Hematopoietic multipotent progenitor cell (in vitro differentiated cells): ENCODE measurements at places on chromosomes 5 and 9.

DNA sequence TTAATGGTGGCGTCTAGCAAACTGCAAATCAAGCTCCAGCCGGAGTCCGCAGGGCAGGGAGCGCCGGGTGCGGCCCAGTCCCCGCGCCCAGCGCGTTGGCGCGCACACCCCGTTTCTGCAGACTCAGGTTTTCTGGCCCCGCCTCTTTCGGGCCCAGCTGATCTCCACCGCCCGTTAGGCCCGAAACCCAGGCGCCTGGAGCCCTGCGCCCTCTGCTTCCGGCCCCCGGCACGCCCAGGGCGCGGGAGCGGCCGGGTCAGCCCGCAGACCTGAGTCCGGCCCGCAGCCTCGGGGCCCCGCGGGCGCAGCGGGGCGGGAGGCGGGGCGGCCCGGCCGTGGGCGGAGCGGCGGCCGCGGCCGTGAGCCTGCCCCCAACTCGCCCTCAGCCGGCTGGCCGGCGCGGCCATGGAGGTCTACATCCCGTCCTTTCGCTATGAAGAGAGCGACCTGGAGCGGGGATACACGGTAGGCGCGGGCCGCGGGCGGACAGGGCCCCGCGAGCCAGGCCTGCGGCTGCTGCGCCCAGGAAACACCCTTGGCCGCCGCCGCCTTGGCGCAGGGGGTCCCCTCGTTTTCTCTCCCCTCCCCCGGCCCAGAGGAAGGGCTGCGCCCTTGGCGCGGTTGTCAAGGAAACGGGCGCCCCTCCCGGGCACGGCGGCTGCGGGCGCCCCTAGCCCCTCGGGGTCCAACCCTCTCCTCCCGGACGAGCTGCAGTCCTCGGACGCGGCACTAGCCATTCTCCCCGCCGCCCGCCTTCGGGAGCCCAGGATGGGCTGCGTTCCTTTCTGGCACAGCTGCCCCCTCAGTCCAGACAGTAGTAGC is at the start of gene SNX24:
Gene SNX24, plus strand, starts transcription at position 385 of the 822 bp plus-strand sequence. Its CDS starts 21 bp downstream, at position 406.
- peak; percentile 59 for DNase-seq

- peak; percentile 18 for DNase-seq
Observed at GRCh38 chr5:159208514-159209437, 577 bp downstream of the RNF145 start.

- DNase-seq = peak; percentile 89
Observed at GRCh38 chr5:139422307-139422893, 16.9 kb downstream of the DNAJC18 start.

DNA sequence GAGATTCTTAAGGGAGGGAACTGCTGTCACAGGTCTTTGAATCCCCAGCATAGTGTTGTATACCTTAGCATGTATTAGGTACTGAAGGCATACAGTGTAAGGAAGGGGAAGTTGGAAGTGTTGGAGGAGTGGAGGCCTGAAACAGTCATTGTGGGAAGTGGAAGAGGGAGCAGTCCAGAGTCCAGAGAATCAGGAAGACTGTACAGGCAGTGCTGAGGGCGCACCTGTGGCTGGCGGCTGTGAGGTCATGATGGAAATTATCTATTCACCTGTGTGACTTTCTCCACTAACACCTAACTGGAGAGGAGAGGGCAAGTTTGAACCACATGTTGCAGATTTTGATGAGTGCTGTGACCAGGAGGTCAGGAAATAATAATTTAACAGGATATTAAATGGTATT is 119.7 kb upstream of the NIPBL start:
- no peak for DNase-seq

GRCh38 chr5:139388198-139388821 is 1.4 kb downstream of the MZB1 start:
- DNase-seq = no peak

- DNase-seq = no peak
Observed at GRCh38 chr9:85569988-85570387, 171.8 kb downstream of the AGTPBP1 start.

DNA sequence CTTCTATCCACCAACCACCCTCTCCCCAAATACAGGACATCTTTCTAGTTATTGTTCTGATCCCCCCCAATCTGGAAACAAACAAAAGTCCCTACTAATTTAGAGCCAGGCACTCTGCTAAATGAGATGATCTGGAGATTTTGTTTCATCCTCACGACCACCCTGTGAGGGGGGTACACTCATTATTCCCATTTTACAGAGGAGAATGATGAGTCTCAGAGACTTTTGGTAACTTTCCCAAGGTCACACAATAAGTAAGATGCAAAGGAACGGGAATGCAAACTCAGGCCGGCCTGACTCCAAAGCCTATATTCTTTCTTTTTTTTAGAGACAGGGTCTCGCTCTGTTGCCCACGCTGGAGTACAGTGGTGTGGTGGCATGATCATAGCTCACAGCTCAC is 9.4 kb downstream of the PDGFRB start:
- DNase-seq = no peak
